ENCODE measurements at places on chromosomes 5 and 9.

DNA sequence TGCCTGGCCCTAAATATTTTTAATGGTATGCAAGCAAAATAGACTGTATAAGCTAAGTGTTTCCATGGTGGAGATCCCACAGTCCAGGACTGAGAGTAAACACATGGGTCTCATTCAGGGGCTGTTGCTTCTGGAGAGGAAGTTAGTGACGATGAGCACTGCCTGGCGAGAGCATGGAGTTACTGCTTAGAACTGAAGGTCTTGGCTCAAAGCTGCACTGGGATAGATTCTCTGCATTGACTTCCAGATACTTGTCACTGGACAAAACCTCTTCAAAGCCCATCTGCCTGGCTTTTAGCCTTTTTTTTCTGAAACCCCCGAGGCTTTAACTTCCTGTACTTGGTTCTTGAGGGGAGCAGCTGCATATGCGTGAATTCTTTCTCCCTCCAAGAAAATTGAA is 39.2 kb downstream of the GPR107 start:
- DNase-seq = no peak

DNA sequence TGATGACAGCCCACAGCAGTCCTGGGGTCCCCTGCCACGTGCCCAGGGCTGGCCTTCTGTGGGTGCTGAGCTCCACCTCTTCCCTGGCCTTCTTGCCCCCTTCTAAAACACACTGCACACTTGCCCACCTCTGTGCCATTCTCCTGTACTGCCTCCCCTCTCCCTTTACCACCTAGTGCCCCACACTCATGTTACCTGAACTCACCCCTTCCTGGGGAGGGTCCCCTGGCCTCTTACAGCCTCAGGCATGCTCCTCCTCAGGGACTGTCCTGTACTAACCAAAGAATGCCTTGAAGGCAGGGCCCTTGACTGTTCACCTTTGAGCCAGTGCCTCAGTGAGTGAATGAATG is 60.3 kb downstream of the FGF18 start:
- DNase-seq = no peak

DNA sequence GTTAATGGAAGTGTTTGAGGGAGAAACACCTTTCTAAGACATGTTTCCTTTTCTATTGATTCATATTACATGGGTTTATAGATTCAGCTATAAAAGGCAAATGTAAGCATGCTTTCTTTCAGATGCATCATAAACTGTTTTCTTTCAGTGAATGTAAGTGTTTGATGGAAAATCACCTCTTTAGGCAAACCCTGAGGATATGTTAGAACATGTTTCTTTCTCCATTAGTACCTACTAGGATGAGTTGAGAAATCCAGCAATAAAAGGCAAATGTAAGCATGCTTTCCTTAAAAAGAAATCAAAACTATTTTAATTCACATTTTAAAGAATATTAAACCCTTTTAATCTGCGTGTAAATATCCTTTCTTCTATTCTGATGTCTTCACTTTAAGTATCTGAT is 31.6 kb downstream of the FNIP1 start:
- no peak for DNase-seq

- DNase-seq = no peak
Observed at GRCh38 chr9:135600296-135600817, 38.8 kb downstream of the PAEP start.

GRCh38 chr5:96207420-96207819 is 225.6 kb downstream of the PCSK1 start:
- no peak for DNase-seq

- no peak for DNase-seq
Observed at GRCh38 chr9:114551750-114552685, 35.6 kb upstream of the ATP6V1G1 start.

DNA sequence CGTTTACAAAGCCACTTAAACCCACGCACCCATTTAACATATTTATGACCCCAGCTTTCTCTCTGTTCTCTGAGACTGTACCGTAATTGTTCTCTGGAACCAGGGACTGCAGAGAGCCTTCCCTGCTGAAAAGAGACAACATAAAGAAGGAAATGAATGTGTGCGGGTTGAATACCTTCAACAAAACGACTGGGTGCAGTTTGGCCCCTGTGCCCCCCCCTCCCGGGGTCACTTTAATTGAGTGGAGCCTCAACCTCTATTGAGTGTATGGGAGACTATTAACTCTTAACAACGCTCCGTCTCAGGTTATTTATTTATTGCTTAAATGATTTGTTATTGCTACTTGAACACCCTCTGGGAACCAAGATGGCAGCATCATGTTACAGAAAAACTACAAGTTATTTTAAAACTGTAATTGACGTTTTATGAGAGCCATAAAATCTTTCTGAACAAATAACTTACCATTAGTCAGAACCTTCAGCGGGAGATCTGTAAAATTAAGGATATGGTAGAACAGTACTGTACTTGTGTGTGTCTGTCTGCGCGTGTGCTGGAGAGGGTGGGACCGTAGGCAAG is 70.6 kb downstream of the GAS1 start:
- DNase-seq = no peak

Measured in renal cortex interstitium (tissue), 15 donors.